ENCODE measurements at places on chromosomes 2 and 18.

DNA sequence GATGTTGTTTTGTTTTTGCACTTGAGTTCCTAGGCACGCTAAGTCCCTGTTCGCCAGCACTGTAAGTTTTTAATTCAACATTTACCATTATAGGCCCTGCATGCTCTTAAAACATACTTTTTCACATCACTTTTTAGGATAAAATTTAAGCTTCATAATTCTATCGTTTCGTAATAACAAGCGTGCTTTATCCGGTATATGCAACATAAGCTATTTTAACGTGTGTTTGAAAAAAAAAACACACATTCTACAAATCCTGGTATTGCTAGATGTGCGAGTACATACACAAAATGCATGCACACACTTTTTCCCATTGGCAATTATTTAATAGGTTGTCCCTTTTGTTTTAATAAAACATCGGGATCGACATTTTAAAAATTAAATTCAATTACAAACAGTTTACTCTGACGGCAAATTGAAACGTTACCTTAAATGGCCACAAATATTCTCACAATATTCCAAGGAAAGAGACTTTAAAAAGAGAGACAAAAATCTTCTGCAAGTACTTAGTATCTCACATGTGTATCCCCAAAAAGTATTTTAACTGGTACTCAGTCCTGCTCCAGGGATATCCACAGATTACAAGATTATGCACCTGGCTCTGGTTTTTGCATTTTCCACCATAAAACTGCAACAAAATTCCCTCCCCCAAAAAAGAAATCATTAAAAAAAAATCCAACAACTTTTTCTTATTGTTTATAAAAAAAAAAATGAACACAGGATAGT lies 1.0 kb upstream of the TCF4 start:
- DNase-seq: no peak

GRCh38 chr18:48108136-48108535 lies 177.7 kb upstream of the SMAD2 start:
- DNase-seq: no peak

DNA sequence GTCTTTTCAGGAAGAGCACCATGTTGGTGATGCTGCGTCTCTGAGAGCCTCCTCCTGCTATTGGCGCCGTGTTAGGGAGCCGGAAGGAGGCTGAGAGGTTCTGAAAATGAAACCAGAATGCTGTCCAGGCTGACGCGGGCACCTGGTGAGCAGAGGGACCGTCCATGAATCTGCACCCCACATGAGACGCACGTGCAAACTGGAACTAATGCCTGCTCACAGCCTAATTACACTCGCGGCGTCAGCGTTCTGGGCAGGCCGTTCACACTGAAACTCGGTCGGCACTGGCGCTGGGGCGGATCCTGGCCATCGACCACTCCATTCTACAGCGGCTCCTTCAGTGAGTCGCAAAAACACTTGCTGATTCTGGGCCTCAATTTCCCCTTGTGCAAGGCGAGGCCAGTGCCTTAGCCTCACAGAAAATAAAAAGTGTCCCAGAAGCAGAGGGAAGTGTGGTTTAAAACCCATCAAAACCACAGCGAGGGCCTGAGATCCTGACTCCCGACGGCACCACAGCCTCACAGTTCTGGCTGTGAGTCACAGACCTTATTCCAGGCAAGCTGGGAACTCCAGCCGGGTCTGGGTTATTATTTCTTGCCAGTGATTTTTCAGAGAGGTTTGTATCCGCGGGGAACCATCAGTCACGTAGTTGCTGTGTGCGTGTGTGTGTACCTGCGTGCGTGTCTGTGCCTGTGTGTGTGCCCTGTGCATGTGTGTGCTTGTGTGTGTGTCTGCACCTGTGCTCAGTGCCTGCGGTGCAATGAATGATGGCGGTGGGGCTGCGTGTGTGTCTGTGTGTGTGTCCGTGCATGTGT lies 49.1 kb upstream of the CTDP1 start:
- DNase-seq: no peak

- DNase-seq: peak; percentile 55
Measured at GRCh38 chr2:174012347-174013314, 47.5 kb upstream of the SP3 start.

DNA sequence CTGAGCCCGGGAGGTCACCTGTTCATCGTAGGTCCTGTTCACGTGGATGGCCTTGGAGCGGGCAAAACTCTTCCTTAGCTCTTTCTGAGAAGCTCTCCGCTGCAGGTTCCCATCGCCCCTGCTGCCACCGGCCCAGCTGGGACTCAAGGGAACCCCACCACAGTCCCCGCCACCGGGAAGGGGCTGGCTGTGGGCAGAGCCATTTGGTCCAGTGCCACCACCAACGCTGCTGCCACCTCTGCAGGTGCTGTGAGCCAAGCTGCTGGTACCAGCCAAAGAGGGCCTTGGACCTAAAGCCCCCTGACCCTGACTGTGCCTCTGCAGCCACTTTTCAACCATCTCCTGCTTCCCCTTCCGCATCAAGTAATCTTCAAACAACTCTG lies 586 bp downstream of the PDE11A start:
- no peak for DNase-seq

DNA sequence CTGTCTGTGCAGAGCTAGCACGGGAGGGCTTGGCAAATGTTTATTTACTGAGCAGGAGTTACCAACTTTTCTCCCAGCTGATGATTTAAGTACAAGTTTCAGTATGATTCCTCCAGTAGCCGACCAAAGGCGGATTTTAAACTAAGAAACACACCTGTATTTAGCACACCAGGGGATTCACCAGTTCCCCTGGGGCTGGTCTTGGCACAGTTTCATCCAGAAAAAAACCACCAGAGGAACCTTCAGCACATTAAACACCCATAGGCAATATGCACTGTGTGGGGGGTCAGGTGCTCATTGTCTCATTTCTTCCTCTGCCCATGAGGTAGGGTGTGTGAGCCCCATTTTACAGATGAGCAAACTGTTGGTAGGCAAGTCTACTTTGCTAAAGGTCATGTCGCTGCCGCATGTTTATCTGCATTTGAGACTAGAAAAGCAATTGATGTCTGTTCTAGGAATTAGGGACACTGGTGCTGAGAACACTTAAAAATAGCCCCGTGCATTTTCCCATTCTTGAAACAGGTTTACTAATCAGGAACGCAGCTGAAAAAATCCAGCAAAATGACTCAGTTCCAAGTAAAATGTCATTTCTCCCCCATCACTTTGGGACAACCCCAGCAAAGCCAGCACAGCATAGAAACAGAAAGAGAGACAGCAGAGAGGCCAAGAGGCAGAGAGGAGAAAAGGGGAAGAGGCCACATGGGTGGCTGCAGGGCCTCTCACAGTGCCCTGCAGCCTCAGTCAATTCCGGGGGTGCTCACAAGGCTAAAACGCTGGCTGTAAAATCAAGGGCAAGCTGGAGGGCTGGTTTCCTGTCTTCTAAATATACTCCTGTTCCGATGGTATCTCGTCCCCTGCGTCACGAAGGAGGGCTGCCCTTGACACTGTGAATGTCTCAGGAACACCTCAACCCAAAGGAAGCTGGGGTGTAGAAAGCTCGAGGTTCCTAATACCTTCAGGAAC lies 166.8 kb upstream of the ID2 start:
- no peak for DNase-seq

GRCh38 chr2:228048838-228049490 lies 132.5 kb downstream of the SPHKAP start:
- peak; percentile 54 for DNase-seq

DNA sequence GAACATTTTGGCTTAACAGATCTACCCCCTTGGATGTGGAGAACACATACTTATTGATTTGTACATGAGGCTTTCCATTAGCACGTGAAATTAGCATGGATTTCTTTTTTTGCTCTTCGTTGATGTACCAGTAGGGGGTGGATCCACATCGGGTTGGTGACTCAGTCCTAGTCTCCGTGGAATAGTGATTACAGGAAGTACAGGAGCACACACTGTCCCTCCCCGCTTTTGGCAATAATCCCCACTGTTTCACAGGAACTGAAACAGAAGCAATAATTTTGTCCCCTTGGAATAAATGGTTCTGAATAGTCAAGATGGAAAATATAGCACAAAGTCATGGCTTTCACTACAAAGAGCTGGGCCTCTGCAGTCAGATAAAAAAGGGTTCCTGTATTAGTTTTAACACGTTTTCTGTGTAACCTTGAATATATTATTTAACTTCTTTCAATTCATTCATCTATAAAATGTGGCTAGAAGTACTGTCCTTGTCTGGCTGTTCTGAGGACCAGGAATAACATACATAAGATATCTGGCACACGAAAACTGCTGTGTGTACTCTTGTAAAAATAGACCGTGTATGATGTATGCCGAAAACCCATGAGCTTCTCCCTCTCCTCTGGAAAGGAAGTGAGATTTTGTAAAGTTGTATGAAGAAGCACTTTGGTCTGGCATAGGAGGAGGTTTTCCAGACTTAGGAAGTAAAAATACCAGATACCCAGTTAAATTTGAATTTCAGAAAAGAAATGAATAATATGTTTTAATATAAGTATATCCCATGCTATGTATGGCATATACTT lies 229.2 kb downstream of the GALR1 start:
- DNase-seq: no peak

DNA sequence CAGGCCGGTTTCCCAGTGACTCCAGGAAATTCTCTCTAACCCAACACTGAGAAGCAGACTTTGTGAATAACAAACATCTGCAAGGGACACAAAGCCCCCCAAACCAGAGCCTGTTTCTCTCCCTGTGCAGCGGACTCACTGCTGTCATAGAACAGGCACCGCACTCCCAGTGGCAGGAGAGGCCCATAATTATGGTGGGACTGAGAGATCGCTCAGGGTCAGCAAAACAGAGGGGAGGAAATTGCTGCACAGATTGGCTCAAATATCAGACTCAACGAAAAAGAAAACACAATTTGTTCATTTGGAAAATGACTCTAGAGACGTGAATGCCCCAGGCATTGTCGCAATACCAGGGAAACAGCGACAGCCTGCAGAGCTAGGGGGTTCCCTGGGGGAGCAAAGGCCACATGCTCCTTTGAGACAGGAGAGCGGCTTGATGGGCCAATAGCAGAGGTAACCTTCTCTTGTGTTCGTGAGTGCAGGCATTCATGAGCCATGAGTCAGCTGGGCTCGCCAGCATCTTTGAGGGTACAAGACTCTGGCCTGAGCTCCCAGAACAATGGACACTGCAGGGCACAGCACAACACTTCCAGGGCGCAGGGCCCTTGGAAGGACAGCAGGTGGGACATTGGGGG lies 143.3 kb upstream of the KLHL29 start:
- no peak for DNase-seq
